Urinary bladder (tissue), 4 donors: ENCODE measurements at places on chromosomes 16 and 17. TPM values are rescaled to one million over a fixed set of nuclear protein-coding genes. Genes with fewer than 3 reads are reported as not detected.

- DNase-seq = no peak
Measured at GRCh38 chr17:13931111-13931526, 138.2 kb upstream of the COX10 start.

DNA sequence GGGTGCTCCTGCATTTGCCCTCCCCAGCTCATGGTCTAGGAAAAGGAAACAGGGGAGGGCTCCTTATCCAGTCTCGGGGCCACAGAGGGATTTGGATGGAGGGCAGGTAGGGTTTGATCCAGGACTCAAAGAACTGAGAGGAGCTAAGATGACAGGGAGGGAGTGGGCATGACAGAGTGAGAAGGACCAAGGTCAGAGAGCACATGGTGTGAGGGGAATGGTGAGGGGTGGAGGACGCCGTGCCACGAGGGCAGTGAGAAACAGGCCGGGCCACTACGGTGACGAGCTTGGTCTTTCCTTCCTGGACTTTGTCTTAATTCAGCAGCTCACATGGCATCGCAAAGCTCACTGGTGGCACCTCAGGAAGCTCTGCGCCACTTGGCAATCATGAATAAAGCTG lies 35.2 kb downstream of the IRF8 start:
- DNase-seq = no peak

- DNase-seq = no peak
Measured at GRCh38 chr16:1378804-1379303, 27.1 kb downstream of the GNPTG start.

DNA sequence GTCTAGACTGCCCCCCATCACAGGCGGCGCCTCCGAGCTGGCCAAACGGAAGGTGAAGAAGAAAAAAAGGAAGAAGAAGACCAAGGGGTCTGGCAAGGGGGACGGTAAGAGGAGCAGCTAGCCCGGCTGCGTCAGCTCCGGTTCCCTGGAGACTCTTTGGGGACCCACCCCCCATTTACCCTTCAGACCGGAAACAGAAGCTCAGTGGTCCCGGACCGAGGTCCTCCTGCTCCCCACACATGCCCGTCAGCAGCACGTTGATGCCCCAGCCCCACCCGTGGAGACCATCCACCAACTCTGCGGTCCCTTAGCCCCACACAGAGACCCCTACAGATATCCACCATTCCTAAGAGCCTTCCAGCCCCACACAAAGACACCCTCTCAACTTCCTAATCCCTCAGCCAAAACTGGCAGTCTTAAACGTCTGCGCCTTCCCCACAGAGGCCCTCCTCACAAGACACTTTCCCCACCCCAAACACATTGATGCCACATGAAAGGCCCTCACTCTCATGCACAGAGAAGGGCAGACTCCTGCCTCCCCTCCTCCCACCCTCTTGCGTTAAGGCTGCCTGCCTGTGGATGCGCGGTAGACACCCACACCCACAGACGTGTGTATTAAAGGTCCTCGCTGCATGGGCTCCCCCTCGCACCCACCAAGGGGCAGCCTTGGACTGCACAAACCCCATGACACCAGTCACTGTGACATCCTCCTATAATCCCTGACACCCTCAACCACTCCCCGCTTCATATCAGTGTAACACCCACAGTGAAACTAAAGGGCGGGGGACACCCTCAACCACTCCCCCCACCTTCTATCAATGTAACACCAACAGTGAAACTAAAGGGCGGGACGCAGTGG lies 58.2 kb upstream of the RPH3AL start:
- DNase-seq = no peak

The ODAD4 gene
- total RNA-seq = 1.4 TPM

- no peak for DNase-seq
Measured at GRCh38 chr16:66212428-66212827, 154.1 kb upstream of the CDH5 start.

- no peak for DNase-seq
Measured at GRCh38 chr16:19166500-19166899, 1.5 kb upstream of the SYT17 start.

DNA sequence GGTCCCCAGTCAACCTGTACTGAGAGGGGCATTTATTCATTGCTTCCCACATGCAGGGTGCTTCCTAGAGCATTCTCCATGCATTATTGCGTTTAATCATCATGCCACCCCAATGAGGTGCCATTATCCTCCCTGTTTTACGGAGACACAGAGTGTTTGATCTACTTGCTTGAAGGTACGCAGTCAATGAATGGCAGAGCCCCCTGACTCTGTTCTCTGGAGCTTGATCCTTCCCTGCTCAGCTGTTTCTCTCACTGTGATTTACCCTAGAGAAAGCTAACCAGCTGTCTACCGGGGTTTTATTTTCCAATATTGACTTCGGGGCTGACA lies 117.2 kb downstream of the PRKCB start:
- DNase-seq = no peak

DNA sequence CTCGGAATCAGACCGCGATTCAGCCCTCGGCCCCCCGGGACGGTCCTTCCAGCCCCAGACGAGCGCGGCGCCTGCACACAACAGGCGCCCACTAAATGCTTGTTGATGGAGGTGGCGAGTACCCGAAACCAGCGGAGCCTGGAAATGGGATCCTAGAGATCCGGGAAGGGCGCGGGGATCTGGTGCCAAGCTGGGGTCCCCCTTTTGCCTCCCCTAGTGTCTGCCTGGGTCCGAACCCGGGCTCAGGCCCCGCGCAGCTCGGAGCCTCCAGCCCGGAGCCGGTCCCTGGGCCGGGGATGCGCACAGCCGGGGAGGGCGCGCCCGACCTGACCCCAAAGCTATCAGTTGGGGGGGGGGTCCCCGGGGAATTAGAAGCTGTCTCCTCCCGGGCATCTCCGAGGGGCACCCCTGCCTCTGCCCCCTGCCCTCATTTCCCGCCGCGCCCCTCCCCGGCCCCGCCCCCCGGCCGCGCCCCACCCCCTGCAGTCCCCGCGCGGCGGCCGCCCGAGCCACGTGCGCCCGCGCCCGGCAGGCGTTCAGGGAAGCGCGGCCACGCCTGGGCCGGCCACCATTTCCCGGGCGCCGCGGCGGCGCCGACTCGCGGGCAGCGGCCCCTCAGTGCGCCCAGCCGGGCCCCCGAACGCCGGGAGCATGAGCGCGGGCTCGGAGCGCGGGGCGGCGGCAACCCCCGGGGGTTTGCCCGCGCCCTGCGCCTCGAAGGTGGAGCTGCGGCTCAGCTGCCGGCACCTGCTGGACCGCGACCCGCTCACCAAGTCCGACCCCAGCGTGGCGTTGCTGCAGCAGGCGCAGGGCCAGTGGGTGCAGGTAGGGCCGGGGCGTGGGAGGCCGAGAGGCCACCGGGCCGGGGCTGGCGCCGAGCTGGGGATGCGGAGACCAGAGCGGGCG lies at the start of gene CPNE7:
CPNE7 (plus strand) TSS at position 512 of the 906 bp plus-strand sequence; CDS start at position 652, 140 bp downstream.
- no peak for DNase-seq

GRCh38 chr16:57607676-57608461 lies 20.6 kb upstream of the ADGRG1 start:
- DNase-seq = no peak

The FBXW10 gene
- not detected for total RNA-seq

DNA sequence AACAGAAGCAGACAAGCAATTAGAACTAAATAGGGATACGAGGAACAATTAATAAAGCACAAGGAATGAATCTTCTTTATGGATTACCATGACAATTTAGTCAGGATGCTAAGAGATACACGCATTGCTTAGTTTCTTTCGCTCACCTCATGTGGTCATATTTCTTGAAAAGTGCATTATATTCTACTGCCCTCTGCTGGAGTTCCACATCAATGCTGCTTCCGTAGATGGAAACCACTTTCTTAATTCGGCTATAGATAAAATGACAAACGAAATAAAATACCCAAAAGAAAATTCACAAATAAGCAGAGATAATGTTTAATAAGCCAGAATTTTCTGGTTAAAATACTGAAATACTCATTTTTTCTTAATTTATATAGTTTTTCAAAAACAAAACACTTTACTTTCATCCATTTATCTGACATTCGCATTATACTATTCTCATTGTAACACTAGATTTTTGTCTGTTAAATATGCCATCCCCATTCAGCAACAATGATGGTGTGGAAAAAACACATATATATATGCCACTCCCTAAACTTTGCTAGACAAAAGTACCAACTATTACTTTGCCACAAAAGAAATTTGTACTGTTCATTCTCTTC lies 22.0 kb upstream of the PHLPP2 start:
- no peak for DNase-seq

DNA sequence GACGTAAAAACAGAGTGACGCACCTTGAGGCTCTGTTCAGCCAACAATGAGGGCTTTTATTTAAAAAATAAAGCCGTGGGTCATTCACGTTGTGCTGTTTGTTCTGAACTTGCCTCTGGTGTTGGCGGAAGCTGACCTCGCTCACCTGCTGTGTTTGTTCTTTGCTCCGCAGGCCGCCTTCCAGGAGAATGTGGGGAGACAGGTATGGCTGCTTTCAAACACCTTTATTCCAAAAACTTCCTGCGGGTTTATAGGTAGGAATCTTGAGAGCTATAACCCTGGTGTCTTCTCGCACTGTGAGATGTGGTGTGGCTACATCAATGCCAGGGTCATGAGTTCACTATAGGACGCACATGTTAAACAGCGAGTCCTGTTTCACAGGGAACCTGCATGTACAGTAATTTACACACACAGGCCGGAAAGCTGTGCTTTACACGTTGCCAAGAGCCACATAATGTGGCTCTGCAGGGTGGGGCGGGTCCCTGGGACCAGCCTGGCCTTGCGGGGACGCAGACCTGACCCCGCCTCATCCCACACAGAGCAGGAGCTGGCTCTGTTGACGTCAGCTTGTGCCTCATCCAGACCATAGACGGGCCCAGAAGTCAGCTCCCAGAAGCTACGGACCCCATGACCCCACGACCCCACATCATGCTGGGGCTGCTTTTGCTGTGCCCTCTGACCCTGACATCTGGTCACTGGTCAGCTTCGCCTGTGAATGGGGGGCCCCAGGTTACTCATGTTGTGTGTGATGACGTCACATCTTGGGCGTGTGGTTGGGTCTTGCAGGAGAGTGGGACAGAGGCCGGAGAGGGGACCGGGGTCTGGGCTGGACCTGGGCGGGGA lies 49.9 kb upstream of the ZNF750 start:
- no peak for DNase-seq

DNA sequence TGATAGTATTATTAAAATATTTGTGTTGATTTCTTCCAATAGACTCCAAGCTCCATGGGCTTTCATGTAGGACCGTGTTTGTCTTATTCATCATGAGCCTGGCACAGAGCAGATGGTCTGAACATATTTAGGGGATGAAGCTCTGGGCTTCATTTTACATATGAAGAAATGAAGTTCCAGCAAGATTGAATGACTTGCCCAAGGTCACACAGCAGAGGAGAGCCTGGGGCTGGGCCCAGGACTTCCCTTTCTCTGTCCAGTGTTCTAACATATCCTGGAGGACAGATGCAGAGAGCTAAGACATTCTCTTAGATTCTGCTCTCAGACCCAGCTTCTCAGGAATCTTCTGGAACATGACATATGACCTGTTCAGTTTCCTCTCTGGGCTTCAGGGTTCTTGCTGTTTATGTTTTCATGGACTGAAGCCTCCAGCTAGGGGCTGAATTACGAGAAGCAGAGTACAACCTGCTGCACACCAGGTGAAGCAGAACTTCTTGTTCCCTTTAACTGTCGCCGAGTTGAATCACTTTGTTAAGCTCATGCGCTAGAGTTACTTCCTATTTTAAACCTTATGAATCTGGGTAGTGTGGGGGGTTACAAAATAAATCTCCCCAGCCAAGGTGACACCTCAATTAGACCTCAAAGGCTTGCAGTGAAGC lies 53.6 kb downstream of the GPRC5B start:
- no peak for DNase-seq

DNA sequence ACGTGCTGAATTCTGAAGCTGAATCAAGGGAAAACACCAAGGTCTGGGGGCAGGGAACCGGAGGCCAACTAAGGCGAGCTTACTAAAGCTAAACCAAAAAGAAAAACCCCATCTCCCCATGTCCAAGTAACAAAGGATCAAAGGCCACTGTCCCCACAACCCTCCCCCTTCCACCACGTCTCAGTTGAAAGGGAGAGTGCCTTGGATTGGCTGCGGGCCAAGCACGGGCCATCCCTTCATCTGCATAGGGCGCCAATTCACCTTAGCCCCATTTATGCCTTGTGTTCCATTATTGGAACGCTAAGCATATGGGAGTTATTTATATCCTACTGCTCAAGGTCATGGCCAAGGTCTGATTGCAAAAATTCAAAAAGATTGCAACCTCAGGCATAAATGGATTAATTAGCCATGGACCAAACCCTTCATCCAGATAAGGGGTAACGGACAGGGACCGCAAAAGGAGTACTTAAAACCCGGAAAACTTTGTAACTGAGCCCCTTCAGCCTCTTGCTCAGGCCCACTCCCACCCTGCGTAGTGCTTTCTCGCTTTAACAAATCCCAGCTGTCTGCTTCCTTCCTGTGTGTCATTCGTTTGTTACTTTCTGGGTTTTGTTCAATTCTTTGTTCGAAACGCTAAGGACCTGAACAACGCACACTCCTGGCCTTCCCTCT lies 740 bp upstream of the ATP6V0D1 start:
- DNase-seq = no peak

- DNase-seq = no peak
Measured at GRCh38 chr16:9392956-9393355, 301.5 kb downstream of the HAPSTR1 start.
